ENCODE measurements at places on chromosomes 5 and 9.

GRCh38 chr5:107630184-107630583 is 40.6 kb downstream of the EFNA5 start:
- no peak for DNase-seq

- no peak for DNase-seq
Measured at GRCh38 chr5:140345919-140346347, 470 bp downstream of the HBEGF start.

DNA sequence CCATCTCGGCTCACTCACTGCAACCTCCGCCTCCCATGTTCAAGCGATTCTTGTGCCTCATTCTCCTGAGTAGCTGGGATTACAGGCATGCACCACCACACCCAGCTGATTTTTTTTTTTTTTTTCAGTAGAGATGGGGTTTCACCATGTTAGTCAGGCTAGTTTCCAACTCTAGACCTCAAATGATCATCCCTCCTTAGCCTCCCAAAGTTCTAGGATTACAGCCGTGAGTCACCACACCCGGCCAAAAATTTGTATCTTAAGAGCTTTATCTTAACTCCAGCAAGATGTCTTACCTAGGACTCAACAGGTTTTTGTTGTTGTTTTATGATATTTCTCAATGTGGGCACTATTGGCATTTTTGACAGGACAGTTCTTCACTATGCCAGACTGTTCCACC is 27.9 kb downstream of the LYRM7 start:
- DNase-seq: no peak

DNA sequence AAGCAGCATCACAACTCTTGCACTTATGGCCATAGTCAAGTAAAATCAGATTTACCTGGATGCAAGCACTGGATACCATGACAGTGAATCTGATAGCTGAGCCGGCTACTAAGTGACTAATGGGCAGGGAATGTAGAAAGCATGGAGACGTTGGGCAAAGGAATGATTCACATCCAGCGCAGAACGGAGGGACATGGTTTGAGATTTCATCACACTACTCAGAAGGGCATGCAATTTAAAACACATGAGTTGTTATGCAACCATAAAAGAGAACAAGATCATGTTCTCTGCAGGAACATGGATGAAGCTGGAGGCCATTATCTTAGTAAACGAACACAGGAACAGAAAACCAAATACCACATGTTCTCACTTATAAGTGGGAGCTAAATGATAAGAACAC is 169.1 kb upstream of the PIK3R1 start:
- no peak for DNase-seq

GRCh38 chr5:53997736-53998627 is 312.4 kb downstream of the ARL15 start:
- no peak for DNase-seq

DNA sequence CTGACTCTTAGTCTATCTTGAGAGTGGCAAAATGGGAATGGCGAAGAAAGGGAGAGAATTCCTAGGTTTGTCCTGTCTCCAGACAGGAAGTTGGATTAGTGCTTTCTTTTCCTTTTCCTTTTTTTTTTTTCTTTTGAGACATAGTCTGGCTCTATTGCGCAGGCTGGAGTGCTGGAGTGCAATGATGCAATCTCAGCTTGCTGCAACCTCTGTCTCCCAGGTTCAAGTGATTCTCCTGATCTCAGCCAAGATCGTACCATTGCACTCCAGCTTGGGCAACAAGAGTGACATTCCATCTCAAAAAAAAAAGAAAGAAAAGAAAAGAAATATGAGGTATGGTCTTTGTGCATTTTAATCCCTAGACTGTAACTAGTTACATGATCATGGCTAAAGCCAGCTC is 12.6 kb upstream of the KIF27 start:
- no peak for DNase-seq

DNA sequence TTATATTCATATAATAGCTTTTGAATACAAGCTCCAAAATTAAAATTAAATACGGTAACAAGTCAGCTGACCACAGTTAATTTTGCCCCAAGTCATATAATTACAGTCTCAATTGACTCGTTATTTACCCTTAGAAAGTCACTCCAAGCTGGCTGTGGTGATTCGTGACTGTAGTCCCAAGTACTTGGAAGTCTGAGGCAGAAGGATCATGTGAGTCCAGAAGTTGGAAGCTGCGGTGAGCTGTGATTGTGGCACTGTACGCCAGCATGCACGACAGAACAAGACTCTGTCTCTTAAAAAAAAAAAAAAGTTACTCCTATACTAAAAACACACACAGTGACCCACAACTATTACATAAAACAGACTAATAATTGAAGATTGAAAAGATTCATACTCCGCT is 31.6 kb upstream of the DTWD2 start:
- DNase-seq: no peak

DNA sequence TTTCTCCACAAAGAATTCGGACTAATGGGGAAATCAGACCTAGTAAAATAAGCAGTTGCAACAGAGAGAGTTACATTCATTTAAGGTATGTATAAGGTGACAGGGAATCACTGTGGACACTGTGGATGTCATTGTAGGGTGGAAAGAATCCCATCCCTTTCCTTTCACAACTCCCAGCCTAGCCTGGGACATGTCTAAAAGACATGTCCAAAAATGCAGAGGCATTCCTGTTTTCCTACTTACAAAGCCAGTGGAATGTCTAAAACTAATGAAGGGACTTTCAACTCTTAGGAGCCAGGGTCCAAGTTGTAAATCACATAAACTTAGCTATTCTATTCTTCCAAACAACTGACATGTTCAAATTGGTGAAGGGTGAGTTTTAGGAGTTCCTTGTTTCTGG is 511.0 kb downstream of the PRELID2 start:
- no peak for DNase-seq

GRCh38 chr9:129725795-129726251 is 27.0 kb downstream of the PTGES start:
- no peak for DNase-seq

DNA sequence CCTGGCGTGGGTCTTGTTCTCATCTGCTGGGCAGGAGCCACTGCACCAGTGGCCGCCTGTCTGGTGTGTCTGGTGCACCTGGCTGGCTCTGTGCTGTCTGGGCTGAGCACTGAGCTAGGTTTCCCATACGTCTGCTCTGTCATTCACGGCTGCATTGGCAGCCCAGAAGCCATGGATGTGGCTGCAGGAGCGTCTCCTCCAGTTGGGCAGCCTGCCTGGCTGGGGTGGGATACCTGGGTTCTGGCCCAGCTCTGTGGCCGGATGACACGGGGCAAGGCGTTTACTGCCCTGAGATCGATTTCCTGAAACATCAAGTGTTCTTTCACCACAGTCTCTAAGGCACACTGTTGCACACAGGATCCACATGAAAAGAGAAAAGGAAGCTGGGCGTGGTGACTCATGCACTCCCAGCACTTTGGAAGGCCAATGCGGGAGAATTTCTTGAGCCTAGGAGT is 25.5 kb upstream of the SLC25A51 start:
- no peak for DNase-seq

GRCh38 chr5:109161914-109162683 is 247.7 kb downstream of the PJA2 start:
- DNase-seq: no peak

DNA sequence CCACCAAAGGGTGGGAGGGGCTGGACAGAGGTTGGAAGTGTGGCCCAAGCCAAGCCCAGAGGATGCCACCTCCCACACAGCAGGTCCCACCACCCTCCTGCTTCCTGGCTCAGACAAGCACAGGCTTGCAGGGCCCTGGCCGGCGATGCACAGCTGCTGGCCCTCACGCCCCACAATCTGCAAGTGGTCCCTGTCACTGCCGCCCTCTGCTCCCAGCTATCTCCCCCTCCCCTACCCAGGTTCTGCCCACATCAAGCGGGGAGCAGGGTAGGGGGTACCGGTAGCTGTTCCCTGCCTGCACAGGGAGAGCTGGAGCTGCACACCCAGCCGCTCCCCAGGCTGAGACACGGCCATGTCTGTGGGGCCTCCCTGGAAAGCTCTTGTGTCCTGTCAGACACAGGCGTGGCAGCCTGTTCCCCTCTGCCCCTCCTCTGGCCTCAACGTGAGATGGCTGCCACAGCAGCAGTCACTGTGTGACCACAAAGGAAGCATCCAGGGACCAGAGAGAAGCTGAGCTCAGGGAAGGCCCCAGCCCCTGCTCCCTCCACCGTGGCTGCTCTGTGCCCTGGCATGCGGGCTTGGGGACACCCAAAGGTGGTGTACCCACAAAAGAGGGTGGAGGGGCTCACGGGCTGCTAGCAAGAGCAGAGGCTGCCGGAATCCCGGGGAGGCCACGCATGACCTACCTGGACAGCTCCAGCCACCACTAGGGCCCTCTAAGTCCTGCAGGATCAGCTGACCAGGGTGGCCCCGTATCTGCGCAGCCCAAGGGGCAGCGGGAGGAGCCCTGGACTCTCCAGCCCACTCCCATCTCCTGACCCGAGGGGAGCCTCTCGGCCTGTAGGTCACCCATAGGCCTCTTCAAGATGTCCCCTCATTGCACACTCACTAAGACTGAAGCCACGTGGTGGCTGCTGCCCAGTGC is 10.9 kb upstream of the ZDHHC11 start:
- no peak for DNase-seq

DNA sequence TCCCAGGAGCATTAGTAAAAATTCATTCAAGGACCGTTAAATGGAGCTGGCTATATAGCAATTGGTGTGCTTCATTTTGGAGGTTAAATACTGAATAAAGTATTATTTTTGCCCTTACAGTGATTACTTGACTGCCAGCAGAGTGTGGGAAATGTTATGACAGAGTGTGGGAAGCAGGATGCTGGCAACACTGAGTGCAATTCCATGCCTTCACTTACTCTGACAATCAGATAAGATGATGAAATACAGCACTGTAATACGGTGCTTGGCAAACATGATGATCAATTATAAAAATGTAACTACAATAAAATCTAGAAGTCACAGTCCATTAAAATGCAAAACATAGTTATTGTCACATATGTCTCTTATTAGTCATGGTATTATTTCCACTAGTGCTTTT is 651.3 kb downstream of the PTPRD start:
- no peak for DNase-seq

GRCh38 chr9:15203581-15203980 is 103.4 kb downstream of the TTC39B start:
- no peak for DNase-seq

DNA sequence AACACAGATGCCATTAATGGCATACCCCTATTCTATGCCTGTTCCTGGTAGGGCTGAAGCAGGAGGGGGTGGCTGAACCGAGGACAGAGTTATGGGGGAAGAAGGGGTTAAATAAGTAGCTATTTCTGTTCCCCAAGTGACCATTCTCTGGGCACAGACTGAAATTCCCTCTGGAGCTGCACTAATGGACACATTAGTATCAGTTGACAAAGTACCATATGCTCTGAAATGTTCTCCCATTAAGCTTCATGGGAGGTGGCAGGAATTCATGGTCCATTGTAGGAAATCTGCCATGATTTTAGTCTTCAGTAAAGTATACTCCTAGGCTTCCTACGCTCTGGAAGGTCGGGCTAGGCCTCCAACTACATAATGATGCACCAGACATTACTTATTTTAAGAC is 10.5 kb upstream of the FRMPD1 start:
- no peak for DNase-seq

DNA sequence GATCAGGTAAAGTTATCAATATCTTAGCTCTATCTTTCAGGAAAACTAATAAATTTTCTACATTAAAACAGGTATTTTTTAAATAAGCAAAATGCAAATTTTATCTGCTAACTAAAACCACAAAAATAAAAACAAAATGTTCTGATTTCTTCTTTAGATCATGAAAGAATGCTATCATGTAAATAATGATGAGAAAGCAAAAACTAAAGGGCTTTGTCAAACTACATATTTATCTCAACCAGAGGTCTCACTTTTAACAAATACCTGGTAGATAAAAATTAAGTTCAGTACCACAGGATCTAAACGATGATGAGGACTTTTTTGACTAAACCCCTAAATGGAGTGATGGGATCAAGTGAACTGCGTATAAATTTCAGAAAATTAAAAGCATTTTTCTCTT is 50.5 kb downstream of the MLANA start:
- DNase-seq: no peak

DNA sequence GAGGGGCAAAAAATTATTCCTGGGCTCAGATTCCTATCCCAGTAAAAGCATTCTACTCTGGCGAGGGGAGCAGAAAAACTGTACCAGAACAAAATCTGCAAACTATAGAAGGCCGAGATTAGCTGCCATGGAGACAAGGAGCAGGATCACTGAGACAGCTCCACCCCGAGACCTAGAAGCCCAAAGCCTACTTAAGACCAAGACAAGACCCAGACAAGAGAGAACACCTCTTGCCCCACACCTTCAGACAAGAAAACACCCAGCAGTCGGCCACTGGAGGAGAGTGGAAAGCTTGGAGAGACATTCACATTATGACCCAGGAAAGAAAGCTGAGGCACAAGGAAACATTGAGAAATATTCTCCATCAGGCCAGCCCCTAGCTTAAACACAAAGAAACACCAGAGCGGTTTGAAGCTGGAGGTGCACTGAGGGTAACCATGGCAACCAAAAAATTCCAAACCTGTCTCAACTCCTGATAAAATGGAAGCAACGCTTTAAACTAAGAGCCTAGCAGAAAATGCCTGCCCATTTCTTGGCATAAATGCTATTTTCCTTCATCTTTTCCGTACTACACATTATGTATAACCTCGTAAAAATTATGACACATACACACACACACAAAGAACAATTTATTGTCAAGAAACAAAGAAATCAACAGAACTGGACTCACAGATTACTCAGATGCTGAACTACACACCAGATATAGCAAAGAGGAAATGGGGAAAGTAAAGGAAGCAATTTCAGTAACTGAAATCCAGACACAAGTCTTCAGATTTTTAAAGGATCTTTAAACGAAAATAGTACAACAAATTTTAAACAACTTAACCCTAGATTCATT is 53.8 kb upstream of the FTMT start:
- DNase-seq: no peak

DNA sequence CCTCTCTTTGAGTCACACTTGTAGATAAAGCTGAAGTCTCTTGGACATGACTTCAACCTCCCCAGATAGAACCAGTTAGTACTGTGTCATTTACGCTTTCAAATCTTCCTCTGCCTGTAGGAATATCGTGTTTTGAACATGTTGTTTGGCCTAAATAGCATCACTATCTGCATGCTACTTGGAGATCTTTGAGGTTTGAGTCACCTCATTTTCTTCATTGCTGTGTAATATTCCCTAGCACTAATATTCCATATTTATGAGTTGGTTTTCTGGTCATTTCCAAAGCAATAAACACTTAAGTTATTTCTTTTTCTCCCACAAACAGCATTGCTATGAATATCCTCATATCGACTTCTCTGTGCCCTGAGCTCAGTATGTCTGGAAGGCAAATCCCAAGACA is 100.3 kb downstream of the ROR2 start:
- DNase-seq: no peak

- DNase-seq: no peak
Measured at GRCh38 chr9:93210324-93210973, 26.5 kb downstream of the WNK2 start.

Data from stimulated activated CD8-positive, alpha-beta memory T cell treated with anti-CD3 and anti-CD28 coated beads, Interleukin-7, amount 100 ng/mL, for 24 hours (primary cell).